ENCODE measurements at places on chromosomes 5 and 9.

DNA sequence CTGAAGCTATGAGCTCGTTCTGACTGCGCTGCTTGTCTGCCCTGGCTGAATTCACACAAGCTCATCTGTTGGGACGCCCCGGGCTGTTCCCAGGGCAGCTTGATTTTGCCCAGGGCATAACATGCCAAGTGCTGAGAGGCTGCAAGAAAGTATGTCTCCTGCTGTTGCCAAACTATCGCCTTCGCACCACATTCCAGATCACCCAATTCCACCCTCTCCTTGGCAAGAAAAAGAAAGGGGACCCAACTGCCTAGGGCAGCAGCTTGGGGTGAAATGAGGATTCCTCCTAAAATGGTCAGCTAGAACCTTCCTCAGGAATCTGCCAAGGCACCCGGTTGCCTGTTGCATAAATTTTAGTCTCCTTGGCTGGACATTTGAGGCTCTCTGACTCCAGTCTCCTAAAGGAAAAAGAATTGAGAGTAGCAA lies 21.2 kb downstream of the COL15A1 start:
- DNase-seq = no peak

GRCh38 chr5:36646100-36646499 lies 39.7 kb downstream of the SLC1A3 start:
- no peak for DNase-seq

DNA sequence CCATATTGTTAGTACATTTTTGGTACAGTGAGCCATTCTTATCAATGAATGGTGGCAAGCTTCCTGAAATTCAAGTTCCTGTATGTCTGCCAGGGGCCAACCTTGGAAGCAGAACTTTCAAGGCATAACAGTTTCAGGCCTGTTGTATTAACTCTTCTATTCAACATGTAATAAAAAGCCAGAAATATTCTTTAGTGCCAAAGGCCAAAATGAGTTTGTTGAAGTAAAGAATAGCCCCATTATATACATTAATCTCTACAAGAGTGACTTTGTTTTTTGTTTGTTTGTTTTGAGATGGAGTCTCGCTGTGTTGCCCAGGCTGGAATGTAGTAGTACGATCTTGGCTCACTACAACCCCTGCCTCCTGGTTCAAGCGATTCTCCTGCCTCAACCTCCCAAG lies 321.3 kb downstream of the KDM4C start:
- no peak for DNase-seq

GRCh38 chr9:124593200-124593599 lies 86.0 kb upstream of the NR5A1 start:
- DNase-seq = no peak

GRCh38 chr9:90787771-90788460 lies 13.7 kb upstream of the SYK start:
- no peak for DNase-seq

GRCh38 chr9:134571326-134571931 lies 70.2 kb upstream of the COL5A1 start:
- no peak for DNase-seq

Data from KG1 (cell line).